ENCODE measurements at places on chromosomes 2 and 18.

- no peak for DNase-seq
These were observed 575.6 kb downstream of the CPS1 start for GRCh38 chr2:211132046-211132445.

- peak; percentile 71 for DNase-seq
These were observed 18.3 kb upstream of the CXCR4 start for GRCh38 chr2:136135921-136136906.

- DNase-seq, result no peak
These were observed 198.9 kb downstream of the TWIST2 start for GRCh38 chr2:239046822-239047221.

- DNase-seq, result no peak
These were observed 399.7 kb upstream of the ID2 start for GRCh38 chr2:8281950-8282857.

All from CD8-positive, alpha-beta T cell (primary cell).